CD4-positive, alpha-beta T cell treated with Interleukin-21 for 1 hour (primary cell): ENCODE measurements at places on chromosomes 4 and X.

- DNase-seq, result no peak
Measured at GRCh38 chrX:153763298-153763932, 634 bp upstream of the PLXNB3 start.

GRCh38 chr4:85684676-85685075 is 209.7 kb downstream of the ARHGAP24 start:
- DNase-seq, result no peak

GRCh38 chrX:69218407-69218997 is 53.2 kb upstream of the PJA1 start:
- DNase-seq, result no peak

- DNase-seq, result no peak
Measured at GRCh38 chr4:55329012-55329411, 17.0 kb upstream of the SRD5A3 start.

GRCh38 chr4:118953276-118953675 is 64.6 kb downstream of the SYNPO2 start:
- no peak for DNase-seq

DNA sequence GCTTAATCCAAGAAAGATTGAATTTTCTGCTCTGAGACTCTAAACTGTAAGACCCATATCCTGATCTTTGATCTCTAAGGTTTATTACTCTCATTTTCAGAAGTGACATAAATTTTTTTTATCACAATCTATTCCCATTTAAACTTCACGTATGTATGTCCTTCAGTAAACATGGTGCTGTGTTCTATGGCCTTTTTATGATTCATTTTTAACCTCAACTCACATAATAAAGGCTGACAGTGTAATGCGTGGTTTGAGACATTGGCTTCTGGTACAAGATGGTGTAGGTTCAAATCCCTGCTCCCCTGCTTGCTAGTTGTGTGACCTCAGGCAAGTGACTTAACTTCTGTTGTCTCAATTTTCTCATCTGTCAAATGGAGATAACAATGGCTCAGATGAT is 306.0 kb upstream of the AADAT start:
- no peak for DNase-seq

- DNase-seq, result no peak
Measured at GRCh38 chr4:27861381-27861787, 1000.7 kb downstream of the STIM2 start.

- DNase-seq, result no peak
Measured at GRCh38 chr4:48484494-48485168, 1.5 kb downstream of the SLC10A4 start.

DNA sequence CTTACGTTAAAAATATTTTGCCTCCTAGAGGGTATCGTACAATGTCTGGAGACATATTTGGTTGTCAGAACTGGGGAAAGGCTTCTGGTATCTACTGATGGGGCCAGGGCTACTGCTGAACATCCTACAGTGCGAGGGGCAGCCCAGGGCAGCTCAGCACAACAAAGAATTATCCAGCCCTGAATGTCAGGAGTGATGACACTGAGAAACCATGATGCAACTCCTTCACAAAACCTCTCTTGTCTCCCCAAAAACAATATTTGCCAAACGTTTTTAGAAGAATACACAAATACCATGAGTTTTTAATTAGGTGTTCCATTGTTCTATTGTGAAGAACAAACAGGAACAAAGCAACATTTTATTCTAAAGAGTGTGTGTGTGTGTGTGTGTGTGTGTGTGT is 43.4 kb upstream of the CLNK start:
- no peak for DNase-seq

- no peak for DNase-seq
Measured at GRCh38 chrX:69323786-69324720, 158.8 kb upstream of the PJA1 start.

GRCh38 chr4:109025471-109026076 is 262.7 kb upstream of the ETNPPL start:
- no peak for DNase-seq

DNA sequence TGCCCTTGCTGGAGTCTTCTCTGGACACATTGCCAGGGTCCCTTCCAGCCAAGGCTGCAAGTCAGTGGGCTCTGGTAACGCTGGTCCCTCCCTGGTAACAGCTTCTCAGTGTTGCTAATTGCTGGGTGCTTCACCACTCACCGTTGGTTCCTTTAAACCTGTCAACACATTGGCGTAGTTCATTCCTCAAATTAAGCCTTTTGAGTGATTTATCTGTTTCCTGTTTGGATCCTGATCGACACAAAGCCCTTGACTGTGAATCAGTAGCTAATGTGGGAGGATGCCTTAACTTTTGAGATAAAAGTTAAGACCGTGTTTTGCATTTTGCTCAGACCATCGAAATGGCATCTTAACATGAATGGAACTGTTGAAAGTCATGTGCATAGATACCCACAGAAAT is 125.9 kb downstream of the AMELX start:
- DNase-seq, result no peak

GRCh38 chrX:127571834-127572233 is 480.4 kb downstream of the ACTRT1 start:
- DNase-seq, result no peak

DNA sequence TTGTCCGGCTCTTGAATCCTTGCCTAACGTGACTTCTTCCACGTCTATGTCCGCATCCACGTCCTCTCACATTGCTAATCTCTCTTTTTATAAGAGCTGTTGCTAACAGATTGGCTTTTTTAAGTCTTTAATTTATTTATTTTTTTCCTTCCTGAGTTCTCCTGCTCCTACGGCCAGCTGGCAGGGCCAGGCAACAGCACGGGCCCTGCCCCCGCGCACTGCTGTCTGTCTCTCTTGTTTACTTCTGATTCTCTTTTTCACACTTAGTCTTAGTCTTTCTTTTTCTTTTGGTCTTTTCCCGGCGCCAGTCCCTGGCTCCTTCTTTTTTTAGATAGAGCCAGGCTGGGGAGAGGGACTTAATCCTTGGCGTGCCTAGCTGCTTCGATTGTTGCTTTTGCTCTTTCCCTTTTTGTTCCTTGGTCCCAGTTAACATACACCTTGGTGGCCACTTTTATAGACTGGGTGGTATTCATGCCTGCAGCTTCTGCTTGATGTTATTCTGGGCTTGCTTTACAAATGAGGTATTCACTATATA is 53.2 kb upstream of the RBMX start:
- no peak for DNase-seq

DNA sequence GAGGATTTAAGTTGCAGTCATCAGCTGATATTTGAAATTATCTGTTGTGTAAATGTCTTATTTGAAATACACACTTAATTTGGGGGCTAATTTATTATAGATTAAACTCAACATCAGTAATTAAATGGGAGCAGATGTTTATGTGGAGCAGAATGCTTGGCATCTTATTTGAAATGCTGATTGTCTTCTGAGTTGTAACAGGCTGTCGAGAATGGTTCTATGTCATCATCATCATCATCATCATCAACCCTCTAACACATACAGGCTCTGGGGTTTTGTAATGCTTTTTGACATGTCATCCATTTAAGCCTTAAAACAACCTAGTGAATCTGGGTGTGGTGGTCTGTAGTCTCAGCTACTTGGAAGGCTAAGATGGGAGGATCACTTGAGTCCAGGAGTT is 8.2 kb downstream of the MTMR1 start:
- no peak for DNase-seq
